ENCODE measurements at places on chromosomes 2 and 18.
A peak's percentile ranks its signal among the peaks of the same experiment; 100 is the strongest.

- DNase-seq, result no peak
These were observed 86.3 kb upstream of the PHLPP1 start for GRCh38 chr18:62629031-62629430.

- DNase-seq, result no peak
These were observed 6.0 kb downstream of the POU3F3 start for GRCh38 chr2:104859766-104860450.

- no peak for DNase-seq
These were observed 21.2 kb downstream of the GPC1 start for GRCh38 chr2:240456447-240457222.

- no peak for DNase-seq
These were observed 4.7 kb upstream of the IL1R2 start for GRCh38 chr2:101986804-101987740.

GRCh38 chr2:62654423-62654791 lies 51.1 kb upstream of the EHBP1 start:
- DNase-seq, result no peak

- DNase-seq, result no peak
These were observed 114.6 kb downstream of the BAZ2B start for GRCh38 chr2:159501743-159502142.

DNA sequence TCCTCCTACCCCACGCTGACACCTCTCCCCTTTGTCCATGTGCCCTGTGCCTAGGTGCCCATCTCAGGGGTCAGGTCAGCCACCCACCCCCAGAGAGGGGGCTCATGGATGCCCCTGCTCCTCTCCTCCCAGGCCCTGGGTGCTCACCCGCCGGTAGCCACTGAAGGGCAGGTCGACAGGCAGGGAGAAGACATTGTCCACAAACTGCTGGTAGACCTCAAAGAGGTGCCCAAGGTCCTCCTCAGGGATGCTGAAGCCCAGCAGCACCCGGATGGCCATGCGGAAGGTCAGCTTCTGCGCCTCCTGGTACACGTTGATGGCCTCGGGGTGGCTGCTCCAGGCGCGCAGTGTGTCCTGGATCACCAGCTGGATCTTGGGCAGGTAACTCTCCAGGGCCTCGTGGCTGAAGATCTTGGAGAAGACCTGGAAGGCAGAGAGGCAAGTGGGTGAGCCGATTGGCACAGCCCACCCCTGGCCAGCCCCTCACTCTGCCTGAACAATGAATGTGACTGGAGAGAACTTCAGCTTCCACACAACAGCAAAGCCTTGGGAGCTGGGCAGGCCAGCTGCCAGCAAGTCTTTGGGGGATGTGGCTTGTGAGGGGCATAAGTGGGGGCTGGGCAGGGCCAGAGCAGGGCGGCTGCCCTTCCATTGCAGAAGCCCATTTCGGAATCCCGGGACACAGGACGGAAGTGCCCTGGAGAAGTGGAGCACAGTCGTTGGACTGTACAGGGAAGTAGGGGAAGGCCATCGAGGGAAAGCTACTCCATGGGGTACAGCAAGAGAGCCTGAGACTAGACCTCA lies 12.5 kb downstream of the CYP26B1 start:
- no peak for DNase-seq

GRCh38 chr2:2667690-2668089 lies 336.6 kb upstream of the MYT1L start:
- DNase-seq, result no peak

DNA sequence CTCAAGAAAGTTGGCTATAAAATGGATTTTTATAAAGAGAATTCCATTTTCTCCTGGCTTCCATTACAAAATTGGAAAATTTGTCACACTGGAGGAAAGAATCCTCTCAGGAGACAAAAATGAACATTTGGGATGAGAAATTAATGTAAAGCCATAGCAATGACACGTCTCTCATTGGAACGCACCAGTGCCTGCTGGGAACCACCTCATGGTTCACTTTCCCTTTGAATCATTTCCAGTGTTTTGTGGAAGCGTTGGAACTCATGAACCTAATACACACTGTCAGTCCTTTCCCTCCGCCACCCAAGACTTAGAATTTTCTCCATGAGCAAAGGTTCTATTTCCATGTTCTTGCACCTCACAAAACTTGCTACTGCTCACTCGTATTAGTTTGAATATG lies 21.0 kb upstream of the NRP2 start:
- DNase-seq, result no peak

DNA sequence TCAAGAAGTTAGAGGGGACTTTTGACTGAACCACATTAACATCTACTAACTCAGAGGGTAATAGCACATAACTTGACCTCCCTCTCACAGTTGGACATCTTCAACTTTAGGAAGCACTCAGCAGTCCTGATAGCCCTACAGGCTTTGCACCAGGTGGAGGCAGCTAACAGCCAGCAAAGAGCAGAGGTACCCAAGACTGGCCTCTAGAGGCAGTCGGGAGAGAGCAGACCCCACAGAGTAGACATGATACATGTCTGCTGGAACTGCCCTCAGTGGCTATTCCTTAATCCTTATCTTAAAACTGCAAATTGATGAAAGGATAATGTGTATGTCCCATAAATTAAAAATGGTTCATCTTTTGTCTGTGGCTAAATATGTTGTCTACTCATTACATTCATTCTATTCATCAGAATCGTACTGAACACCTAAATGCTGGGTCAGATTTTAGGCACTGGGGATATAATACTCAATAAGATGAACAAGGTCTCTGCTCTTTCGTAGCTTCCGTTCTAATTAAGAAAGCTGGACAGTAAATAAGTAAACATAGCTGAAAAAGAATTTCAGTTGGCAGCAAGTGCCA lies 49.8 kb downstream of the CAB39 start:
- DNase-seq, result peak; percentile 28

- DNase-seq, result no peak
These were observed 4.5 kb downstream of the STK25 start for GRCh38 chr2:241503776-241504392.

- no peak for DNase-seq
These were observed 81.9 kb downstream of the CDH2 start for GRCh38 chr18:28095041-28095440.

- no peak for DNase-seq
These were observed 191.9 kb downstream of the RND3 start for GRCh38 chr2:150295544-150295943.

GRCh38 chr2:216984937-216985336 lies 125.1 kb upstream of the TNP1 start:
- peak; percentile 19 for DNase-seq

- DNase-seq, result no peak
These were observed 1485.1 kb upstream of the TMEFF2 start for GRCh38 chr2:193679847-193680246.

DNA sequence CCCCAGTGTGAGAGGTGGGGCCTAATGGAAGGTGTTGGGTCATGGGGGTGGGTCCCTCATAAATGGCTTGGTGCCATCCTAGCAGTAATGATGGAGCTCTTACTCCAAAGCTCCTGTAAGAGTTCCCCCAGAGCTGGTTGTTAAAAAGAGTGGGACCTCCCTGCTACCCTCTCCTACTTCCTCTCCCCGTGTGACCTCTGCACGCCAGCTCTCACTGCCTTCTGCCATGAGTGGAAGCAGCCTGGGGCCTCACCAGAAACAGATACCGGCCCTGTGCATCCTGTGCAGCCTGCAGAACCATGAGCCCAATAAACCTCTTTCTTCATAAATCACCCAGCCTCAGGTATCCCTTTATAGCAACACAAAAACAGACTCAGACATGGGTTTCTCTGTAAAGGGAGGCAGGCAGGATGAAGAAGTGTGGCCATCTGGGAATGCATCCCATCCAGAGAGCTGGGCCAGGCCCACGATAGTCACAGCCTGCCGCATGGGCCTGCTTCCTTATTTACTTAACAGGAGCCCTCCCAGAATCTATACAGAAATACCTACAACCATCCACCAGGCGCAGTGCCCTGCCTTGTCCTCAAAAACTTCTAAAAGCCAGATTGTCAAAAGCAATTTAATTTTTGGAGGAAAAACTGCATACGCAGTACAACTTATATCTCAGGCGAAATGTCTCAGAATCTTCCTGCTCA lies 7.5 kb downstream of the PRLH start:
- no peak for DNase-seq

DNA sequence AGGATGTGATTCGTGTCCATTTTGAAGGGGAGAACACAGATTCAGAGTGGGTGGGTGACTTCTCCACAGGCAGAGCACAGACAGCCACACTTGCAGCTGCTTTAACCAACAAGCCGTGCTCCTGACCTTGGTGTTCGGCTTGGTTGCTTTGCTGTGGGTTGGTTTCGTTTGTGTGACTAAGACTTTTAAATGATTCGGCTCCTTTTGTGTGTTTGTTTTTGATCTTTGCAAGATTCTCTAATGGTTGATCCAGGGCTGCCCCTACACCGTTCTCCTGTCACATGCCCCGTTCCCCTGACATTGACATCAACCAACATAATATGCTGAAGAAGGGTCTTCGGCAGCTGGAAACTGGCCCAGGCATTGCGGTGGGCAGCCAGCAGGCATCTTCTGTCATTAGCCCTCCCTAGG lies 95.9 kb upstream of the MBOAT2 start:
- DNase-seq, result no peak

GRCh38 chr18:52337276-52337675 lies 2.7 kb upstream of the DCC start:
- DNase-seq, result no peak

- no peak for DNase-seq
These were observed 80.6 kb downstream of the TEX51 start for GRCh38 chr2:126979039-126980003.

DNA sequence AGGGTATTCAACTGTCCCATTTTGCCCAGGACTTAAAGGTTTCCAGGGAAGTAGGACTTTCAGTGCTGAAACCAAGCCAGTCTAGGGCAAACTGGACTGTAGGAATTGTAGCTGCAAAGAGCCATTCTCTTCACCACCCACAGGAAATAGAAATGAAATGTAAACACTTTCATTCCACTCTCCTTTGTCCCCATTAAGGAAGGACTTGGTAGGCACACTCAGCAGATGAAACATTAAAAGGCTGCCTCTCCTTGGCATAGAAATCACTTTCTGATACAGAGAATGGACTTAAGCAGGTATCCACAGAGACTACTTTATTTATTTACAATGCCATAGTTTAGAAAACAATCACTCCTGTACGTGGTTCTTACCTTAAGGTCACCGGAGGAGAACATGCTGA lies 102.9 kb upstream of the CCDC195 start:
- peak; percentile 57 for DNase-seq

- no peak for DNase-seq
These were observed 111.9 kb upstream of the REG3A start for GRCh38 chr2:79271456-79271855.

DNA sequence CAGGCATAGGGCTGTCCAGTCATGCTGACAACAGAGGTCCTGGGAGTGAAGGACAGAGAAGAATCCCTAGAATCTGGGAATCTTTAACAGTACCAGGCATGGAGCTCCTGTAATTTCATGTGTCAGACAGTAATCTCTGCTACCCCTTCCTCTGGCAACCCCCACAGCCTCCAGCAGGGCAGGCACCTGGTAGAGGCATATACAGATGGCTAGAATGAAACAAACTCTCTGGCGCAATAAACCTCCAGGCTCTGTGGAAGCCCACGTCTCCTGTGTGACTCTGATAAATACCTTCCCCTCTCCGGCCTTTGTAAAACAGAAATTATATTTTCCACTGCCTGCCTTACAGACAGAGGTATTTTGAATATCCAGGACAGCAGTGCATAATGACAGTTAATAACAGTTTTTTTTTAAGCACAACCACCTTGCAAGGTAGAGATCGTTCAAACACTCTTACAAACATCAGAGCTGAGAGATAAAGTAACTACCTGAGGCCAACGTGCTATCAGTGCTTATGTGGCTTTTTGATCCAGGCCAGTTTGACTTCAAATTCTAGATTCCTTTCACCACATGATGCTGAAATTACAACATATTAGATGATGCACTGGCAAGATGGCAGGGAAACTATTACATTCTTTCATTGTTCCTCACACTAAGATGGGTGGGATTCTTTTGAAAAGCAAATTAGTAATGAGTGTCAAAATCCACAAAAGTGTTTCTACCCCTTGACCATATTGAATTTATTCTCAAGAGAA lies 47.7 kb upstream of the TMEM247 start:
- no peak for DNase-seq

GRCh38 chr2:18356676-18357075 lies 203.8 kb downstream of the RDH14 start:
- DNase-seq, result no peak

DNA sequence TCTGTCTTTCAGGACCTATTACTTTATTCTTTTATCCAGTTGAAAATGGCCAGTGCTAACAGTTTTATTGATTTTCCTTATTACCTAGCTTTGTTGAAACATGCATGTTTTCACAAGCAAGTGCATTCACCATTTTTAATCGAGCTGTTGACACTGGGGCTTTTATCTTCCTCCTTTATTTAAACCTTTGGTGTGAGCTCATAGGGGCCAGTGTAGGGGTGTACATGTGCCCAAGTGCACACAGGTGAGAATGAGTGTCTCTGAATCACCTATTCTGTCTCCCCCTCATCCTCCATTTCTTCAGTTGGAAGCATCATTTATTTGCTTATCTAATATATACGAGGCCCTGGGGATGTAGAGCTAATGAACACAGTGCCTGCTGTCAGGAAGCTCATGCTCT lies 199.1 kb downstream of the PRKCE start:
- DNase-seq, result no peak

- no peak for DNase-seq
These were observed 82.2 kb downstream of the KLF7 start for GRCh38 chr2:207083361-207084110.

DNA sequence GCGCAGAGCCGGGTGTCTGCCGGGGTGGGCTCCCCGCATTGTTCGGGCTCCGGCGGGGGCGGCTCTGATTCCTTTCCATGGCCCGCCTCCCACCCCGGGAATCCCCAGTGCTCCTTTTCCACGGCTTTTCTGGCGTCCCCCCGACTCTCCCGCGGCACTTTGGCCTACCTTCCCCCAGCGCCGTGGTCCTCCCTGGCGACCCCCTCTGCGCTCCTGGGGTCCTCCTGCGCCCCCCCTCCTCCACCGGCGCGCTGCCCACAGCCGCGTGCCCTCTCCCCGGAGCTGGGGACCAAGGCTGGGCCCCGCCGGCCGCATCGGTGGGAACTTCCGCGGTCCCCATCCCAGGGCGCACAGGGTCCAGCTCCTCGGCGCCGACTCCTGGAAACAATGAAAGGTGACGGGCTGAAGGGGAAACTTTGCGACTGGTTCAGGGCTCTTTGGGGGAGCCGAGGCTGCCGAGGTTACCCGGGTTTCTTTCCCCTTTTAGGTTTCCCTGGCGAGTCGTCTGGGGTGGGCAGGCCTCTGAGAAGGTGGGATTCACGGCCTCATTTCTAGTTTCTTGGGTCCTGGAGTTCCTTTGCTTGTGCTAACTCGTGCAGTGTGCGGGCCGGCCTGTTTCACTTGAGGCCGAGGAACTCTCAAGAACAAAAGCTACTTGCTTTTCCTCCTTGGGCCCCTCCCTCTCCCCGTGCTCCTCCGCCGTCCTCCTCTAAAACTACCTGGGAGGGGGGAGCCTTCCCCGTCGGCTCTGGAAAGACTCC lies 2.2 kb downstream of the TGIF1 start:
- DNase-seq, result peak; percentile 18

- no peak for DNase-seq
These were observed 47.0 kb downstream of the C2orf76 start for GRCh38 chr2:119319593-119319992.

DNA sequence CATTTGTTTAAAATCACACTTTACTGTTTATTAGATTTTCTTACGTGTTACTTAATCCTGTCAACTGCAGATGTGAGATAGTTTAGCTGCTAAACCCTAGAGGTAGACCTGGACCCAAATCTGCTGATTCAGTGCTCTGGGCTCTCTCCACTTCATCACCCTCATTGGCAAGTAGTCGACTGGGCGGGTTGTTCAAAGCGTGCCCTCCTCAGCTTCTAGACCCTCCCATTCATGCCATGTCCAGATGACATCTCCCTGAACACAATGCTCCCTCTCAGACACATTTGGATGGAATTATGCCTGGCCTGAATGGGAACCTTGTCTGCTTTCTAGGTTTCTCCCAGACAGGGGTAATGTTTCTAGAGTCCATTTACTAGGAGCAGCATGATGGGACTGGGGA lies 43.7 kb downstream of the RPIA start:
- DNase-seq, result no peak
